ENCODE measurements at places on chromosomes 11 and 22.
A peak's percentile ranks its signal among the peaks of the same experiment; 100 is the strongest.

GRCh38 chr22:46424496-46424895 is 89.0 kb downstream of the TRMU start:
- DNase-seq = no peak

- peak; percentile 81 for DNase-seq
Measured at GRCh38 chr22:44224166-44224565, 43.4 kb downstream of the PARVG start.

DNA sequence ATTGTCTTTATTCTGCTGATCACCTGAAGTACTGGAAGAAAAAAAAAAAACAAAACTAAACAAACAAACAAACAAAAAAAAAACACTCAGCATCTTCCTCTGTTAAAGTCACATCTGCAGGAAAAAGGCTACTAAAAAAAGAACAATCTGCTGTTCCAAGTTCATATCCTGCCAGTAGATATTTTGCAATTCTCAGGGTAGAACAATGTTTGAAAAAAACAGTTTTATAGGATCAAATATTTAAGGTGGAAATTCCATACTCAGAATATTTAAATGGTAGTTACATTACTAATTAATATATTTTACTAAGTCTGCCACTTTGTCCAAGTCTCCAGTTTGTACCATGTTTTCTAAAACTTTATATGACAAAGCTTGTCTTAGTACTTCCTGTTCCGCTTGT is 175.2 kb downstream of the SBF2 start:
- no peak for DNase-seq

GRCh38 chr11:828506-829175 is 922 bp downstream of the CRACR2B start:
- no peak for DNase-seq

DNA sequence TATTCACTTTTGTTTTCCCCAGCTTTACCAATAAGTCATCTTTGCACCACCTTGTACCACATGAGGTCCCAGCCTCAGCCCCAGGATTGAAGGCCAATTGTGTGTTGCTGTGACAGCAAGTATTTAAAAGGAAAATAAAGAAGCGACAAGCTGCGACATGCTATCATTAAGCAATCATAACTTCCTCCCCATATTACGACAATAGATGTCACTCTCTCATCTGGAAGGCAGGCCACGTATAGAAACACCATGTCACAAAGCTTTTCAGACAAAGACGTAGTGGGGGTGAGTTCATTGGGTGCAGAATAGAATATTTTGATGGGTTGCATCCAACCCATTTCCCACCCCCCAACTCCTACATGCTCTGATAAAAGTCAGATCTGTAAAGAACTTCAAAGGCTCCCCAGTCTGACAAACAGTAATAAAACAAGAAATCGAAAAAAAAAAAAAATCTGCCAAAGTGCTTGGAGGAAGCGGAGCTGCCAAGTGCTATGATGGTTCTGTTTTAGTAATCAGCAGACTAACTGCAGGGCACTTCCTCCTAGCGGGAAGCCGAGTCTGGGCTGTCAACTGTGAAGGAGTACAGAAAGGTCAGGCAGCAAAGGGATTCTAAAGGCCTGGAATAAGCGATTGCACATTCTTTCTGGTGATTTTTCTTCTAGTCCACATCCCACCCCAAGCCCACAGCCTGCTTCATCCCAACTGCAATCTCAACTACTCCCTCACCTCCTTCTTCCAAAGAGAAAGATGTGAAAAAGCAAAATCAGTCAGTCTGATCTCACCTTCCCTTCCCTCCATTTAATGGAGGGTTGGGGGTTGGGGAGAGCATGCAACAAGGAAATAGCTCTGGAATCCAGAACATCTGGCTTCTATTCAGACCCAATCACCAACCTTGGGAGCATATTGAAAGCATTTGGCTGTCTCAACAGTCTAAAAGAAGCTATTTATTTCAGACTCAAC is 131.4 kb upstream of the UBASH3B start:
- DNase-seq = peak; percentile 9

DNA sequence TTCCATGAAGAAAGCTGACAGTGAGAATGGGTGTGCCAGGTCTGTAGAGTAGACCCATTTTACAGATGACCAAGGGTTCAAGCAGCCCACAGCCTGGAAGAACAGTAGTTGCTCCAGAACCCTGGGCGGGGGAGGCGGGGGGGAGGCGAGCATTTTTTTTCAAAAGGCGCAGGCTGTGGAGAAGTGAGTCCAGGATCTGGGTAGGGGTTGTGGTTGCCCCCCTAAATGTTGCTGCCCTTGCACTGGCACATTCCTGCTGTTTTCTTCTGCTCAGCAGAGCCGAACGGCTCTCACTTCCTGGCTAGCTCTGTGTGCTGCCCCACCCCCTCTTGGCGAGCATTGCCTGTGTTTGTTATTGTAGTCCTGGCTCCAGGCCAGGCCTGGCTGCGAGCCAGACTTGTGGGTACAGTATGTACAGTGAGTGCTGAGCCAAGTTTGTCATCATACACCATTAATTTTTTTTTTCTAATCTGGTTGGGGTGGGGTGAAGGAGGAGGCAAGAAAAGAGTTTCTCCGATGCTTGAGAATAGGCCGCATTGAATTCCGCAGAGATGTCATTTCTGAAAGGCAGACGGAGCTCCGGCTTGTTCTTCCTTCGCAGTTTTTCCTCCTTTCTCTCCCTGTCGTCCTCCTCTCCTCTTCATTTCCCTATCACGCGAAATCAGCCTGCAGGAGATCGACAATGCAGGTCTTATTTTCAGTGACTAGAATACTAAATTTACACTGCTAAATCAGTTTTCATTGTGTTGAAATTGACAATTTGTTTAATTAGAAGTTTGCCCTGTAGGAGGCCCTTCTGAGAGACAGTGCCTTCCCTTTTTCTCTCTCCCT is 100.5 kb downstream of the ZBTB16 start:
- peak; percentile 97 for DNase-seq

- no peak for DNase-seq
Measured at GRCh38 chr22:39558254-39558727, 12.3 kb upstream of the CACNA1I start.

DNA sequence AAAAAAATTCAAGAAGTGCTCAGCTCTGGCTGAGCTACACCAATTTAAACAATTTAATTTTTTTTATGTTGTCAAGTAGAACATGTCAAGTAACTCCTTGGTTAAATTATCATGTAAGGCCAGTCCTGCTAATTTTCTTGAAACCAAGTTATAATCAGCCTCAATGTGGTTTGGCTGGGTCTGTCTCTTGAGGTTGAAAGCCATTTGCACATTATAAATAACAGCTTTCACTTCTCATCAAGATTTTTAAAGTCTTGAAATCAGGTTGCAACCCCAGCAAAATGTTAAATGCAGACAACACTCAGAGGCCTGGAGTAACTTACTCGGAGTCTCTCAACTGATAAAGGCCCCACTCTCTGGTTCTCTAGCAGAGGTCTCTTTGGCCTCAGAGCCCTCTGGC is 324.4 kb downstream of the BRD1 start:
- no peak for DNase-seq

GRCh38 chr22:43600265-43600664 is 188.5 kb downstream of the MPPED1 start:
- DNase-seq = no peak

DNA sequence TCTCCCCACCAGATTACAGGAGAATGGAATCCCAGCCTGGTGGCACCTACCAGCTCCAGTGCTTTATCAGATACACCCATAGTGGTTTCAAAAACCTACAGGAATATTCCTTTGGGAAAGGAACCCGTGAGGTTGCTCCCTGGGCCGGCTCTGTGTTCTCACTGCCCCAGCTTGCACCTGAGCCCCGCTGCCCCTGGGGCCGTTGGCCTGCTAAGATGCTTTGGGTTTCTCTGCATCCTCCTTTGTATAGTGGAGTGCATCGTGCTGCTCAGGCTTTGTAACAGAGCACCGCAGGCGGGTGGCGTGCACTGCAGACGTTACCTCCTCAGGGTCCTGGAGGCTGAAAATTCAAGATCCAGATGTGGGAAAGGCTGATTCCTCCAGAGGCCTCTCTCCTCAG is 414.1 kb downstream of the BRD1 start:
- no peak for DNase-seq

DNA sequence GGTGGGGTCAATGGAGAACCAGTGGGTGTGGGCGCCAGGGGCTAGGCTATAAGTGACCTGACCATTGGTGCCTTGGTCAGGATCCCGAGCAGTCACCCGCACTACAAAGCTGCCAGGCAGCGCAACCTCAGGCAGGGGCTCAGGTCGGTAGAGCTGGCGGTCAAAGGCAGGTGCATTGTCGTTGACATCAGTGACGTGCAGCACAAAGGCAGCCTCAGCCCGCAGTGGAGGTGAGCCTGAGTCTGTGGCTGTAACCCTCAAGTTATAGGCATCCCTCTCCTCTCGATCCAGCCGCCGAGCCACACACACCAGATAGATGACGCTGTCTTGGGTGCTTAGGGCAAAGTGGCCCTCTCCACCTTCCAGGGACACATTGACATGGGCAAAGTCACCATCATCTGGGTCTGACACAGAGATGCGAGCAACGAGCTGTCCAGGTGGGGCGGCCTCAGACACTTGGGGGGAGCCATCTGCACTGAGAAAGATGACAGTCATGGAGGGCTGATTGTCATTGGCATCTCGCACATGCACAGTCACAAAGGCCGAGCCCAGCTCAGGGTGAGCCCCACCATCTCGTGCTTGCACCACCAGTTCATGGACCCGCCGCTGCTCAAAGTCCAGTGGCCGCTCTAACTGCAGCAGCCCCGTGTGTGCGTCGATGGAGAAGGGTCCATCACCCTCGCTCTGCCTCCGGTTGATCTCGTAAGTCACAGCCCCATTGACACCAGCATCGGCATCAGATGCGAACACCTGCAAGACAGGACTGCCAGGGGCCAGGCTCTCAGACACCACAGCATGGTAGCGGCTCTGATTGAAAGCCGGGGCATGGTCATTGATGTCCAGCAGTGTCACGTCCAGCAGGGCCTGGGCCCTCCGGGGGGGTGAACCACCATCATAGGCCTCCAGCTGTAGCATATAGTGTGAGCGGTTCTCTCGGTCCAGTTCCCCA is 15.3 kb downstream of the DCHS1 start:
- DNase-seq = no peak

GRCh38 chr11:107665018-107665417 is 46.8 kb downstream of the SLN start:
- peak; percentile 9 for DNase-seq

GRCh38 chr11:73263640-73264039 is 8.5 kb upstream of the P2RY6 start:
- DNase-seq = no peak

DNA sequence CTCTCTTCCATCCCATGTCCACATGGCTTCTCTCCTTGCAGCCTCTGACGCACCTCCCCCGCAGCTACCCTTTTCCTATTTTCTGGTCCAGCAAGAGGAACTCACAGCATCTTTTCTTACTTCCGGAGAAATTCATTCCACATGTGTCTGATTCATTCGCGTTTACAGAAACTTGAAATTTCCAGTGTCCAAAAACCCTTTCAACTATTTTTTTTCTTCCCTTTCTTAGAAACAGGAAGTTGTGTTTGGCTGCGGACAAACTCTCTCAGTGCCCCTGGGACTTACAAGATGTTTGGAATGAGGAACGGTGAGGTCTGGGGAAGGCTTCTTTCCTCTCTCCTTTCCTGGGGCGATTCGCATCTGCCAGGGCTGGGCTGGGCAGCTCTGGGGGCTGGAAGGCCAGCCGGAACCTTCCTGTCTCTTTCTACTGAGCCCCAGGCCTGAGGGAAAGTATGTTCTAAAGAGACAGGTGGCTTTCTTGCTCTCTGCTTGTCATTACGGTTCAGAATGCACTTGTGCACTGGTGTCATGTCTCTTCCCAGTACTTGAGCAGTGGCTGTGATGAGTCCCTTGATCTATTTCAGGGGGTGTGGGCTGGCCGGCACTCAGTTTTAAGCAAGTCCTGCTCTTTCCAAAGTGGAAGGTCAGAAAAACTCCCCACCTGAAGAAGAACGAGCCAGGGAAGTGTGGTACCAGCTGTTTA is 27.5 kb downstream of the ADAMTS8 start:
- peak; percentile 21 for DNase-seq

DNA sequence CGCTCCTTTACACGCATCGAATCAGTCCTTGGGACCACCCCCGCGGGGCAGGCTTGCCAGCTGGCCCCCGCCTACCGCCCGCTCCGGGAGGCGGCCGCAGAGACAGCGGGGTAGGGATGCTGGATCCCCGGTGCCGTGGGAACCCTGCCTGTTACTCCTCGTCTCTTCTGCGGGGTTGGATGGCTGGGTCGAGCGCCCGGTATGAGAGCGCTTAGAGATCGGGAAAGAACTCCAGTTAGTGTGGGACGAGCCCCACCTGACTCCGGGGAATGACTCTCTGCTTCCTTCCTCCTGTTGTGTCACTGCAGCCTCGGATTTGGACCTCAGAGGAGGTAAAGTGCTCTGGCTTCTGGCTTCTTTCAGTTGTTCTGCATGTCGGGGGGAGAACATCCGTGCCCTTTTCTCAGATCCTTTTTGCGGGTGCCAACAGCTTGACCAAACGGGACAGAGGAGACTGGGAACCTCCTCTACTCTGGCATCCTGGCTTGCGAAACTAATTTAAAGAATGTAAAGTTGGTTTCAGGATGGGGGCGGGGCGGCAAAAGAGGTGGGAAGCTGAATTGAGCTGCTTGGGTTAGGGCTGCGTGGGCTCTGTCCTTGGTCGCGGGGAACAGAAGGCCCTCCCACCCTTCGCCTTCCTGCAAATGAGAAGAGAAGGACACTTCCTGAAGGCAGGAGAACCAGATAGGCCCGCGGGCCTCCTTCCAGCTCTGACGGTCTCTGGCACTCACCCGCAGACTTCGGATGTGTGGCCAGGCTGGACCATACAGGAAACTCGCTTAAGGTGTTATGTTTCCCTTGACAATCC is 938 bp downstream of the LAYN start:
- peak; percentile 48 for DNase-seq

DNA sequence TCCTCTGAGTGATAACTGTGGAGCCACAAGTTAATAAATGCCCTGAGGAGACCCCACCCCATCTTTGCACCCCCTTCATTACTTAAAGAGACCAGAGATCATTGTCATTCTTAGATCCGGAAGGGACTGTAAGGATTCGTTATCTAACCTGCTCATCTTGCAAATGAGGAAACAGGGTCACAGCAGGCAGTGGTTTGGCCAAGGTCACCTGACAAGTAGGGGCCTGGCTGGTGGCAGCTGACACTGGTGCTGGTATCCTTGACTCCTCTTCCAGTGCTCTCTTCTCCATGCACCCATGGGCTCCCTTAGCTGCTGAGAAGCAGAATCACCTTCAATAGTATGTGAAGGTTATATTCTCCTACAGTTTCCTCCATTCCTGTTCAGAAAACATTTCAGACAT is 151.6 kb downstream of the GRIK4 start:
- no peak for DNase-seq

DNA sequence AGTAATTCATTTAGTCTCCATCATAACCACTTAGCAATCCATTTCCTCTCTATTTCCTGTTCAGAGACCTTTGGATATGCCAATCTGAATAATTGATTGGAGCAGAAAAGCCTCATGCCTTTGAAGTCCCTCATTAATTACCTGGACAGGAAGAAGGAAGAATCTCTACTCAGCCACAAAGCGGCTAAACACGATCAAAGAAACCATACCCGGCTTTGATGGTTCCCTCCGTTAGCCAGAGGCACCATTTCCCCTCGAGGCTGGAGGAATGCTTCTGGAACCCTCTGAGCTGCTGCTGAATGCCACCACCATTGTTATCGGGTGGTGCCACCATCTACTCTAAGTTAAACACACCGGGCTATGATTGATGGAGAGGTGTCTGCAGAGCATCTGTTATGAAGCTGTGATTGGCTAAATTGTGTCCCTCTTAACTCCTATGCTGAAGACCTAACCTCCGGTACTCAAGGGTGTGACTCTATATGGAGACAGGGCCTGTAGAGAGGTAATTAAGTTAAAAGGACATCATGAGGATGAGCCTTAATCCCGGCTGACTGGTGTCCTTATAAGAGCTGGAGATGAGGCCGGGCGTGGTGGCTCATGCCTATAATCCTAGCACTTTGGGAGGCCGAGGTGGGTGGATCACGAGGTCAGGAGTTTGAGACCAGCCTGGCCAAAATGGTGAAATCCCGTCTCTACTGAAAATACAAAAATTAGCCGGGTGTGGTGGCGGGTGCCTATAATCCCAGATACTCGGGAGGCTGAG is 168.6 kb downstream of the CTTN start:
- DNase-seq = no peak

Data from mammary epithelial cell (primary cell).